ENCODE measurements at places on chromosomes 5 and 9.

- no peak for DNase-seq
These were observed 11.0 kb downstream of the B4GALT7 start for GRCh38 chr5:177610770-177611445.

DNA sequence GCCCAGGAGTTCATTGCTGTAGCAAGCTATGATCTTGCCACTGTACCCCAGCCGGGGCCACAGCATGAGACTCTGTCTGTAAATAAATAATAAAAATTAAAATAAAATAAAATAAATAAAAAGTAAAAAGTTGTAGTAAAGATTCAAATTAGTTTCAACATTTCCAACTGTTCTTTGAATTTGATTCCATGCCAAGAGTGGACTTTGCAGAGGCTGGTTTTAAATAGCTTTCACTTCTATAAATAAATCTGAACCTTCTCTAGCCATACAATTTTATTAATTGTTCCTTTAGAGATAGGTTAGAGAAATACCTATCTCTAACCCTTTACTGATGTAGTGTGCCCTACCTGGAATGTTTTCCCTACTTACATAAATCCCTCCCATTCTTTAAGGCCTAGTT is 129.7 kb upstream of the SLIT3 start:
- DNase-seq, result no peak

- no peak for DNase-seq
These were observed 12.5 kb downstream of the ZNF366 start for GRCh38 chr5:72494623-72495124.

GRCh38 chr9:137085920-137086530 is 760 bp upstream of the MAN1B1 start:
- peak; percentile 68 for DNase-seq

DNA sequence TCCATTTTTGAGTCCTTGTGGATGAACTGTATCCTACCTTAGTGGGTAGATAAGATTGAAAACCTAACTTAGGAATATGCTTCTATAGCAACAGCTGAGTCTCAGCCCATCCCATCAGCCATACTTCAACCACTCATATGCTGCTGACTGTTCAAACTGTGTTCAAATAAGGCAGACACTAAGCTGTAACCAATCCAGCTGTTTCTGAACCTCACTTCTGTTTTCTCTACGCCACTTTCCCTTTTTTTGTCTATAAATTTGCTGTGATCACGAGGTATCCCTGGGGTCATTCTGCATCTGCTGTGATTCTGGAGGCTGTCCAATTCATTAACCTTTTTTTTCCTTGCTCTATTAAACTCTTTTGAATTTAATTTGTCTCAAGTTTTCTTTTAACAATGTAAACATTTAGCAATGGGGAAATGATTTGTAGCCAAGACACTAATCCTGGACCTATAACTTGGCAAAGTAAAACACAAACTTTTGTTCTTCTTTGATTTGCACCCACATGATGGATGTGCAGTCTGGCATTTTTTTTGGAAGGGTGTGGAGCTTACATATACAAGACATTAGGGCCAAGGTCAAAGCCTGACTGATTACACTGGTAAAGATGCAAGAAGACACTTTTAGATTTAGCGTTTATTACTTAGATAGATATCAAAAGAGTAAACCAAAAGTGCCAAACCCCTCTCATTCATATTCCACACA is 14.9 kb upstream of the SCGB3A2 start:
- DNase-seq, result no peak

DNA sequence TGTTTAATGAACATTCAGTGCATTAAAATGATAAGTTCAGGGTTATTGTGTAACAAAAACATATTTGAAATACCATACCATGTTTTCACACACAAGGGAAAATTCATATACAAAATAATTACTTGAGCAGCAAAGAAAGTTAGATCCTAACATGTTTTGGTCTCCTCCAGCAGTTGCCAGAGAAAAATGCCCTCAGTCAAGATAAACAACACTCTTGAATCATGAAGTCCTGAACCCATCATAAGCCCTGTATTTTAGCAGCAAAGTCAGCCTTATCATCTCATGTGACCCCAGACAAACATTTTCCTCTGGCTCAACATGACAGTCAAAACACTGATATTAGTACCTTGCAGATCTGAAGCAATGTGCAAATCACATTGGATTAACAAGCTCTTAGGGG is 1541.1 kb upstream of the WWC1 start:
- DNase-seq, result no peak

DNA sequence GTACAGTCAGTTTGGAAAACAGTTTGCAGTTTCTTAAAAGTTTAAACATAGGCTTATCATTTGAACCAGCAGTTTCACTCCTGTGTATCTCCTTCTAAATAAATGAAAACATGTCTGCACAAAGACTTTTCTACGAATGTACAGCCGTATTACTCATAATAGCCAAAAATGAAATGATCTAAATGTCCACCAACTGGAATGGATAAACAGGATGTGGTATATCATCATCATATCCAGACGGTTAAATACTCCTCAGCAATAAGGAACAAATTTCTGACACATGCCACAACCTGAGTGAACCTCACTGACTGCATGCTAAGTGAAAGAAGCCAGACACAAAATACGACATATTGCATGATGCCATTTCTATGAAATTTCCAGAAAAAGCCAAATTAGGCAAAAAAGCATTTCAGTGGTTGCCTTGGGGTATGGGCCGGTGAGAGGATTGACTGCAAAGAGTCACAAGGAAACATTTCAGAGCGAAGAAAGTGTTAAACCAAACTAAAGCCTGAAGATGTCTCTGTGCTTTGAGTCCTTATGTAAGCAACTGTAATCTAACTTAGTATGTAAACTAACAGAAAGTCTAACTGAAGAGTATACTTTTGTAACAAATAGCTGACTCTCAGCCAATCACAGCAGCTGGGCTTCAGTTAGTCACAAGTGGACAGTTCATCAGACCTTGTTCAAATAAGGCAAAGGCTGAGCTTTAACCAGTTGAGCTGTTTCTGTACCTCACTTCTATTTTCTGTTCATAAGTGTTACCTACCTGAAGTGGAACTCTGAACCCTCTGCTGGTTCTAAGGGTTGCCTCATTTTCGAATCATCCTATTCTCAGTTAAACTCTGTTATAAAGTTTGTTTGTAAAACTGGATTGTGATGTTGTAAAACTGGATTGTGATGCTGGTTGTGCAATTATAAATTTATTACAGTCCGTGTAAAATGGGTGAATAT is 65.2 kb downstream of the TRIO start:
- DNase-seq, result no peak

- no peak for DNase-seq
These were observed 495.6 kb upstream of the CTNND2 start for GRCh38 chr5:12399868-12400267.

GRCh38 chr9:35726931-35727330 is 5.1 kb downstream of the TLN1 start:
- no peak for DNase-seq

DNA sequence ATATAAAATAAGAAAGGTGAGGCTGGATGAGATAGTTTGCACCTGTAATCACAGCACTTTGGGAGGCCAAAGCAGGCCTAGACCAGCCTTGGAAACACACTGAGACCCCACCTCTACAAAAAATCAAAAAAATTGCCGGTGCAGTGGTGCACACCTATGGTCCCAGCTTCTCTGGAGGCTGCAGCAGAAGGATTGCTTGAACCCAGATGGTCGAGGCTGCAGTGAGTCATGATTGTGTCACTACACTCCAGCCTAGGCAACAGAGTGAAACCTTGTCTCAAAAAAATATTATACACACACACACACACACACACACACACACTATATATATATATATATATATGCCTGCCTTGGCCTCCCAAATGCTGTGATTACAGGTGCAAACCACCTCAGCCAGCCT is 1.3 kb downstream of the SLC35D2 start:
- DNase-seq, result no peak

- DNase-seq, result no peak
These were observed 38.1 kb downstream of the LIFR start for GRCh38 chr5:38518341-38518740.

DNA sequence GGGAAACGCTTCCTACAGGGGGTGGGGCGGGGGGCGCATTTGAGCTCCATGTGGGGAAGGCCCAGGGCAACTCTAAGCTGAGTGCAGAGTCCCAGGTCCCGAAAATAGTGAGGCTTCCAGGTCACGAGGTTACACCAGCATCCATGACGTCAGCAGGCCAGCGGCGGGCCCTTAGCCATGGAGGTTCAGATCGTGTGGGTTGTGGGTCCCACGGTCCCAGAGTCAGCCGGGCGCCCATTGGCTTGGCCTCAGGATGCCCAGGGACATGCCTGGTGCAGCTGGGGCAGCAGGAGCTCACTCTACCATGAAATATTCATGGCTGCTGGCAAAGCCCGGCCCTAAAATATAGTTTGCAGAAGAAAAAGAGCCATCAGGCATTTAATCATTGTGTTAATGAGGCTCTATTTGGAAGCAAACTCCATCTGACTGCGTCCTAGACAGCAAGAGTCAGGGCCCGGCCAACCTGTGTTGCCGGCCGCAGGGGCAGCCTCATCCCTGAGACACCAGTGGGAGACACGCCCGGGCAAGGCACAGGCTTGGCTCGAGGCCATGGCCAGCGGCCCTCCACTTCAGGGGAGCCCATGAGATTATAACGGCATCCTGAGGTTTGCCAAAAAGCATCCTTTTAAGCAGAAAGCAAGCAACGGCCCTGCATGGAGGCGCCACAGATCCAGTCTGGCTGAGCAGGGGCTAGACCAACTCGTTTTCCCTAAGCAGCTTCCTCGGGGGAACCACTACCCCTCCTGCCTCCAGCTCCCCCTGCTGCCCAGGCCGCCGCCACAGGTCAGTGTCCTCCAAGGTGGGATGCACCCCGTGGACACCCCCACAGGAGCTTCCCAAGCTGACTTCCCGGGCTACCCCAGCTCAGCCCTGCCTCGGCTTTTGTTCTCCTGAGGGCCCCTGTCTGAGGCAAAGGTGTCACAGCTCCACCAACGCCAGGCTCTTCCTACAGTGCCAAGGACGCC is 108.9 kb upstream of the PPP1R26 start:
- no peak for DNase-seq

DNA sequence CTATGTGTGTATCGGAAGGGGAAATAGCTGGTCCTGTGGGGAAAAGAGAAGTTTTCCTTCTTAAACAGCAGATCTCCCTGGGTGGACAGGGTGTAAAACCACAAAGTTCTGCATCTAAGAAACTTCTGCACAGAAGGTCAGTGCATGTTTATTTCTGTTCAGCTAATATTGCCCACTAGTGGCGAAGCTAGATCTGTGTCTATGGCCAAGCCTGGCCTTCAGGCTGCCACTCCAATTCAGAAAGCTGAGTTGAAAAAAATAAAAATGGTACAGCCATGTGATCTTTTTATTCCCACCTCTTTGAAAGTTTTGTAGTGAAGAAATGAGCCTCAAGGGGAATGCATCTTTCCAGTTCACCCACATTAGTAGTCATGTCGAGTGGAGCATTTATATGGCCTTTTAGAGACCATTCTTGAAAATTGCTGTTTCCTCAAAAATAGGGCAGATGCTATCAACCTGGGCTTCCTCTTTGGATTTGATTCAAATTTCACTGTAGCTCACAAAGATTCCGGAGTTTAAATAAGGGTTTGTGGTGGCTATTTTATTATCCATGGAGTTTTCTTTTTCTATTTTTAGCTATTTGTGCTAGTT is 488.0 kb downstream of the PRELID2 start:
- no peak for DNase-seq

GRCh38 chr5:12652201-12652600 is 748.0 kb upstream of the CTNND2 start:
- no peak for DNase-seq

DNA sequence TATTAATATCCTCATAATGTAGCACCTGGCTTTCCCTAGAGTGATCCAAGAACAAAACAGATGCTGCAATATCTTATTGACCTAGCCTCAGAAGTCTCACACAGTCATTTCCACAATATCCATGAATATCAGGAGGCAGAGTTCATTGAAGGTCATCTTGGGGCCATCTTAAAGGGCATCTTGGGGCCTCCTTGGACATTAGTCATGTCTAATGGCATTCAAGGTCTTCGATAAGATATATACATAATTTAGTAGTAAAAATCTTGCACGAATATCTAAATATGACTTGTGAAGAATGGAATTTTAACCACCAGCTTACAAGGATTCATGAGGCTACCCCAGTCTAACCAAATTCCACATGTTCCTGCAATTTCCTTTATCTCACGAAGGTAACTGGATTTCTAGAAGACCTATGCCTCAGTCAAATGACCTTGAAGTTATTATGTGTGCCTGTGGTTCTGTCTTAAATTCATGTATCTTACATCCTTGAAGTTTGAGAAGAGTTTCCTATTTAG is 163.6 kb upstream of the SPEF2 start:
- DNase-seq, result no peak

- DNase-seq, result no peak
These were observed 98.2 kb downstream of the RORB start for GRCh38 chr9:74595286-74595685.

- DNase-seq, result no peak
These were observed 38.3 kb upstream of the SMAD5 start for GRCh38 chr5:136094189-136094912.
